ENCODE measurements at places on chromosomes 5 and 9. TPM values are rescaled to one million over a fixed set of nuclear protein-coding genes. Genes with fewer than 3 reads are reported as not detected.

The NEURL1B gene
- total RNA-seq: 11.4 TPM

DNA sequence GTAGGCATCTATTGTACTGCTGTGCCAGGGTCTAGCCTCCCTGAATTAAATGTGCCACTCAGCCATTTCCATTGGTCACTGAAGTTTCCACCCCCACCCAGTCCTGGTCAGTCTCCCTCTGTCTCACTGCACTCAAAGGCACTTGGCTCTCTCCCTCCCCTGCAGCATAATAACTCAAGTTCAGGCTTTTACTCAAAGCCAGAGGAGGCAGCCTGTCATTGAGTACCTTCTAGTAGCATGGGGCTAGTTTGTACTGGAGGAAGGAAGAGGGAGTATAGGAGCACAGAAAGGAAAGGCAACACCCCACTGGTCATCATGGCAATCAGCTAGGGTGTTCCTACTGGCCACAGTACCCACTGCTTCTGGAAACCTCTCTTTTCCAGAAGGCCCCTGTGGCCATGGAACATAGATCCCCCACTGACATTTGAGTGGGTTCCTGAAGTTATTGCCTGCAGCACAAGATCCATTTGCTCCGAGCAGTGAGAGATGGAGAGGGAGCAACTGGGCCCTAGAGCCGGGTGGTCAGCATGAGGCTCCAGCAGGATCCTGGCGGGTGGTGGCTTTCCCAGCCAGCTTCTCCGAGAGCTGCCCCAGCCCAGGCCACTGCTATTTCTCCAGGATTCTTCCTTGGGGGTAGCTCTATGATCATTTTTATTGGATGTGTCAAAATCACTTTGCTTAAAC is 89.9 kb upstream of the CPEB4 start:
- no peak for DNase-seq

GRCh38 chr9:20987521-20987920 is 43.9 kb downstream of the HACD4 start:
- DNase-seq: no peak

The CARD9 gene
- total RNA-seq: 4.1 TPM

- no peak for DNase-seq
Observed at GRCh38 chr5:98604721-98605425, 168.6 kb upstream of the RGMB start.

GRCh38 chr9:137604345-137605086 is 970 bp upstream of the ARRDC1 start:
- DNase-seq: no peak

The DDX31 gene
- total RNA-seq: 8.7 TPM

The FOXD4L5 gene
- not detected for total RNA-seq

GRCh38 chr9:131149688-131150053 is 24.3 kb downstream of the NUP214 start:
- no peak for DNase-seq

DNA sequence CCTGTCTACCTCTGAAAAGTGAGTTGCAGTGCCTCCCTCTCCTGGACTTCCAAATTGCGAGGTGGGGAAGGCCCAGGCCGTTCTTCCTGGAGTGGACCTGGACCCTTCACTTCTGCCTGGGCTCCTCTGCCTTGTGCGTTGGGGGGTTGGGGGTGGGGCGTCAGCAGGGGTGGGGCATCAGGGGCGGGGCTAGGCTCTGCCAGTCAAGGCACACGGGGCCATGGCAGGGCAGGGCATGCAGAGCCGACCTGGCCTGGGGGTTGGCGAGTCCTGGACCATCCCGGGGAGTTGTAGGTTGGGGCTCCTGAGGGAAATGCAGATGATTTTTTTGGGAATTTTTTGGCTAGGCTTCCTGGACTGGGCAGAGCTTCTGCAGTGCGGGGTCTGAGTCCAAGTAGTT is 87.1 kb downstream of the EHMT1 start:
- DNase-seq: no peak

The IL7R gene
- not detected for total RNA-seq

DNA sequence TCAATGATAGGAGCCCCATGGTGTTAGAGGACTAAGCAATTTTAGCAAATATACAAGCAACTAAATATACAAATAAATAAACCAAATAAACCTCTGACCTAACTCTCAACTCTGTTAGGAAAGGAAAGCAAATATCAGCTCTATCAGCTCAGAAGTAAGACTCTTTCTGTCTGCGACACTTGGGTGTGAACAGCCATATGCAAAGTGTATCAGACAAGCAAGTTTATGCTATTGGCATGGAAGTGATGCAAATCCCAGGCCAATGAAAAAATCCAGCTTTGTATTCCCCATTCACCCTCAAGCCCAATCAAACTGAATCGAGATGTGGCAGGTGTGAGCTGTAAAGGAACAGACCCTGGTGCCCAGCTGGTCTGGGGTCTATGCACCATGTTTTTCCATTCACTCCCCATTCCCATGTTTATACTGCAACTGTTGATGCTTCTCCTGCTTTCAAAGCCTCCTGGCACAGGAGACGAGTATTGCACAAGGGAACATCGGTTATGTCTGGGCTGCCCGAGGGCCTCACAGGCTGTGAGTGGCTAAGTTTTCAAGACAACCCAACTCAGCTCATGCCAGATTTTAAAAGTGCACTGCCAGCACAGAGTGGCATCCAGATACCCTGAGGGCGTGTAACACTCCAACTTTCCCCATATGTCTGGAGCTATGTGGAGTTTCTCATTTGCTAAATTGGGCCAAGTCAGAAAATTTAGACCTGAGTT is 73.1 kb downstream of the FEM1C start:
- no peak for DNase-seq

The CEL gene
- 3.8 TPM for total RNA-seq

GRCh38 chr9:93059715-93060578 is 1.4 kb downstream of the SUSD3 start:
- DNase-seq: no peak

DNA sequence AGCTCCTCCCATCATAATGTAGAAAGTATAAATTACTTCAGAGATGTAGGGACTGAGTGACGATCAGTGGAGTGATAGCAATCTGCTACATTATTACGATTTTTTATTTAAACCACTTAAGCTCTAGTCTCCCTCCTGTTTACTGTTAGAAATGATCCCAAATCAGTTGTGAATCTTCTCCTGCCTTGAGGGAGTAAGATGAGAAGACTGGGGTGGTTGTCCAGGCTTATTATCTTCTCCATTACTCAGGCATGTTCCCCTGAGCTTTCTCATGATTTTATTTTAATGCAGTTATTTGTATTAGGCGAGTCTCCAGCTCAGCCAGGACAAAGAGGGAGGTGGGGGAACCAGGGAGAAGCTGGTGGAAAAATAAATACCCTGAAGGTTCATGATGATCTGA is 48.2 kb upstream of the CTNNA1 start:
- DNase-seq: no peak

DNA sequence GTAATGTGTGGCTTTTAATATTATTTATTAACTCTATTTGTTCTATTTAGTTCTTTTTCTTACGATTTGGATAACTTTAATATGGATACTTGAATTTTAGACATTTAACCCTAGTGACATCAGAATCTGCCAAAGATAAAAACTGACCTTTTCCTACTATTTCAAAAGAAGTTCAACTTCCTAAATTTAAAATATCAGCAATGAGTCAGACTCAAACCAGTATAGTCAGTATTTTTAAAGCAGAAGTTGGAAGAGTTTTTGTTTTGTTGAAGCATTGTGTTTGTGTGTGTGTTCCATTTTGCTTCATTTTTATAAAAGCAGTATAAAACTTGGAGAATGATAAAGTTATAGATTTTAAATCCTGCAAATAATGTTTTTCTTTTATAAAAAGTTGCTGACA is 251.8 kb upstream of the RASA1 start:
- DNase-seq: no peak

The TAF11L5 gene
- 0.83 TPM for total RNA-seq

DNA sequence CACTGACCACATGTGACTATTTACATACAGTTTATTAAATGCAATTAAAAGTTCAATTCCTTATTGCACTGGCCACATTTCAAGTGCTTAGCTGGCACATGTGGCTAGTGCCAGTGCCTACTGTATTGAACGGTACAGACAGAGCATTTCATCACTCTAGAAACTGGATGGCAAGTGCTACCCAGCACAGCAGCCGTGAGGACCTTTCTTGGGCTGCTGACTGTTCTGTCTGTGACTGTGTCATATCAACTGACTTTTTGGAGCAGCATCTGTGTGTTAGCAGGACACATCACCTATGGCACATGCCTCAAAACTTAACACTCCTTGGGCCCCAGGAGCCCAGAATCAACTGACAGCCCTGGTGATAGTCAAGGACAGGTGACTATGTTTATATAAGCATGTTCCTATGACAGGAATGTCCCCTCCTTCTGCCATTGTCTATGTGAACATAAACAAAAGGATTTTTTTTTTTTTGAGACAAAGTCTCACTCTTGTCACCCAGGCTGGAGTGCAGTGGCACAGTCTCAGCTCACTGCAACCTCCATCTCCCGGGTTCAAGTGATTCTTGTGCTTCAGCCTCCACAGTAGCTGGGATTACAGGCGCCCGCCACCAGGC is 8.9 kb downstream of the IRF1 start:
- no peak for DNase-seq

The FGFR4 gene
- 5.2 TPM for total RNA-seq

GRCh38 chr5:65967288-65968066 is 41.1 kb downstream of the ERBIN start:
- DNase-seq: no peak

- no peak for DNase-seq
Observed at GRCh38 chr9:76651119-76651705, 113.0 kb upstream of the PCA3 start.

- DNase-seq: peak; percentile 71
Observed at GRCh38 chr5:157917899-157918809, 59.2 kb upstream of the CLINT1 start.

GRCh38 chr9:124355941-124356744 is 59.1 kb downstream of the PSMB7 start:
- DNase-seq: no peak

The TRIM36 gene
- 99.4 TPM for total RNA-seq

The TMEM8B gene
- 44.4 TPM for total RNA-seq

The SLC36A2 gene
- not detected for total RNA-seq

GRCh38 chr9:97548819-97549540 is 47.5 kb downstream of the TMOD1 start:
- no peak for DNase-seq

GRCh38 chr5:175921061-175921730 is 46.9 kb downstream of the THOC3 start:
- no peak for DNase-seq

GRCh38 chr5:168312606-168313295 is 21.3 kb downstream of the WWC1 start:
- no peak for DNase-seq

The CD14 gene
- 0.64 TPM for total RNA-seq

GRCh38 chr5:140637371-140638100 is 1.7 kb upstream of the TMCO6 start:
- no peak for DNase-seq

GRCh38 chr5:137800700-137801411 is 46.7 kb upstream of the HNRNPA0 start:
- DNase-seq: no peak

- peak; percentile 65 for DNase-seq
Observed at GRCh38 chr9:93670208-93671019, 94.0 kb downstream of the PHF2 start.

DNA sequence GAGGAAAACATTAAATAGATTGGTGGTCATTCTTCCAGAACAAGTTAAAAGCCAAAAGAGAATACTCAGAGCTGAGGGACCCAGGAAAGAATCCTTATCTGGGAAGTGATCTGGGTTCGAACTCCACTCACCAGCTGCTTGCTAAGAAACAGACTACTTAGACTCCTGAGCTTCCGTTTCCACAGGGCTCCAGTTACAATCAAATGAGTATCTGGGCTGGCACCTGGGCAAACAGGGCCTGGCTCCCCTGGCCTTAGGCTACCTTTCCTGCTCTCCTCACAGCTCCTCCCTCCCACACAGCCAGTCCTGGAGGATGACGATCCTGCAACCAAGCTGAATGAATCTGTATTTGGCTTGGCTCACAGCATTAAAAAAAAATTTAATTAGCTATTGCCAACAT is 2.5 kb downstream of the MAPK9 start:
- no peak for DNase-seq

DNA sequence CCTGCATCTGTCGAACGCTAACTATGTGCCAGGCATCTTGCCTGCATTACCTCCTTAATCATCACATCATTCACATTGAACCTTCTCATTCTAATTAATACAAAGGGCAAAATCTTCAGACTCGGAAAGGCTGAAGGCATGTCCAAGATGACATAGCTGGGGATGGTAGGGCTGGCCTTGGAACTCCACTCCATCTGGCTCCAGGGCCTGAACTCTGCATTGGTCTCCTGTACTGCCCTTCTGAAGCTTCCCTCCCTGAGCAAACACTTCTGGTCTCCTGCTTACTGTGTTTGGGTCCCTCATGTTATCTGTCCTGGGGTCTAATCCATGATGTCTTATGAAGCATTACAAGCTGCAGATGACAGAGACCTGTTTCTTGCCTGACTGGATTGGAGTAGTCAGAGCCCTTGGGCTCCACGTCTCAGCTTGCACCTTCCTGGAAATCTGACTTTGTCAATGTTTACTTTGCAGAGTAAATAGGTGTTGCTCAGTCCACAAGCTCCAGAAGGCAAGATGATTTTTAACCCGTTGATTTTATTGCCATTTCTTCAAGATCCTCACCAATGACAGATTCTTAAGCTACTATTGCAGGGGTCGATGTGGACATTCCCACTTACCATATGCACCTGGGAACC is 106.1 kb downstream of the GALNT10 start:
- no peak for DNase-seq

The SERF1B gene
- 88.3 TPM for total RNA-seq

The AP3S1 gene
- 131 TPM for total RNA-seq

Measured in glutamatergic neuron (in vitro differentiated cells).